ENCODE measurements at places on chromosomes 2 and 18.

DNA sequence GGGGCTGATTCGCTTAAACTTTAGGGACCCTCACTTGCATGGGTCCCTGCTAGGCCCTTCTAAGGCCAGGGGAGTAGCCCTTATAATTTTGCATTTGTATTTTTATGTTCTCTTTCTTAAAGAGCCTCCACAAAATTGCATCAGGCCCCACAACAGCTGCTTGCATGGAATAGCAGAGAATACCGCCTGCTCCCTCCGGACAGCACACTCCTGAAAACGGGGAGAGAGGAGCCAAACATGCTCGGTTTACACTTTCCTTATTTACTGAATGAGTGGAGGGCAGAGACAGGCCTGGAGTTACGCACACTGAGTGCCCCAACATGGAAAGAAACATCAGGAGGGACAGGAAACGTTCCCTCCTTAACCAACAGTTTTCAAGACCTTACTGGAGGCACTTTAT, 132.2 kb downstream of the ANTXR1 start:
- DNase-seq, result no peak

DNA sequence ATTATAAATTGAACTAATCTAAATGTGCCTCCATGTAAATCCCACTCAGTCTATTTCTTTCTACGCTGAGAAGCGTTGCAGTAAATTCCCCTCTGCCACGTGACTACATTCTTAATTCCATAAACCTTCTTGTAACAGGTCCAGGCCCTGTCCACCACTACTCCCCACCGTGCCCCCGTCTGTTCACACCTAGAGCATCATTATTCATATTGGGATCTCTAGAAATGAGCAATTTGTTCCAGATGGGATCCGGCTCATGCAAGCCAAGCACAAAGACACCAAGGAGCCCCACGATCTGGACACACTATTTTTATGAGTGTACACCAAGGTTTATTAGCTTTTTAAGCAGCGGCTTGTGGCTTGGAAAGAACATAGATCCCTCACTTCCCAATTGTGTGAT, 38.2 kb downstream of the BOLA3 start:
- DNase-seq, result no peak

GRCh38 chr2:68952887-68953521, at the start of gene GKN2:
Gene GKN2 (minus strand): TSS chr2:68952893. CDS start chr2:68952861, 32 bp downstream.
- no peak for DNase-seq

GRCh38 chr2:161871113-161871512, 202.9 kb downstream of the DPP4 start:
- DNase-seq, result no peak

DNA sequence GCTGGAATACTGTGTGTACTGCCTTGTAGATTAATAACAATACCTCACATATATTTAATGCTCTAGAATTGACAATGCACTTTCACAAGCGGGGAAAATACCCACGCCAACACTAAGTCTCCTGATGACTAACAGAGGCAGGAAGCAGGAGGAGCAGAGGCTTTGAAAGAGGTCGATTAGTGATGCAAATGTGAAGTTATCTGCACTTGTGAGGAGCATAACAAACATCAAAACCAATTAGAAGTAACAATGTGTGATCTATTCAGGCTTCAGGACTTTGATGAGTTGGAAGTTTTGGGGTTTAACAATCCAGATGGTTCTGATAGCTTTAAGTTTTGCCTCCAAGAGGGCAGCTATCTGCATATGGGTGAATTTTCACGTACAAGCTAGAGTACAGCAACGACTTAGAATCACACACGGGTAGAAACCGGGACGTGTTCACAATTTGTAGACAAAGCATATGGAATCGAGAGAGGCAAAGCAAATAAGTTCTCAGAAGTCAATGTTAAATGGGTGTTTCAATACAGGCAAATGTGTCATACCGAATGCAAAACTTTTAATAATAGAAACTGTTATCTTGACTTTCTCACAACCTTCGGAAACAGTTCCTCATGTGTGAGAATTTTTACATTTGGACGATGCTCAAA, 114.5 kb downstream of the METTL8 start:
- DNase-seq, result no peak

DNA sequence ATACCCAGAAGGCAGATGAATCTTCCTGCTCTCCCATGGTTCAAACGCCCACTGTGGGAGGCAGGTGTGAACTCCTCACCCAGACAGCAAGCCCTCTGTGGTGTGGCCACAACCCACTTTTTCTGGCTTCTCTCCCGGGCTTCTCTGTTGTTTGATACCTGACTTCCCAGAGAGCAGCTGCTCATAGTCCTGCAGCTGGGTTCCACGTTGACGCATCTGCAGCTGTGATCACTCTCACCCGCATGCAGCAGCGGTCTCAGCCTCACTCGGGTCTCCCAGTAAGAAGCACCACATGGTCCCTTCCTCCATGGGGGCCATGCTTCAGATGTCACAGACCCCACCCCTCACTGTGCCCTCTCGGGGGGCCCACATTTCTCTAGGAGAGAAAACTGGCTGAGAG, 3.5 kb downstream of the ASPRV1 start:
- no peak for DNase-seq

GRCh38 chr18:2985628-2986027, 27.3 kb downstream of the LPIN2 start:
- DNase-seq, result peak; percentile 82

- peak; percentile 61 for DNase-seq
Measured at GRCh38 chr2:84865181-84865783, 15.6 kb downstream of the TRABD2A start.

- DNase-seq, result no peak
Measured at GRCh38 chr2:203835892-203836800, 31.4 kb upstream of the CTLA4 start.

DNA sequence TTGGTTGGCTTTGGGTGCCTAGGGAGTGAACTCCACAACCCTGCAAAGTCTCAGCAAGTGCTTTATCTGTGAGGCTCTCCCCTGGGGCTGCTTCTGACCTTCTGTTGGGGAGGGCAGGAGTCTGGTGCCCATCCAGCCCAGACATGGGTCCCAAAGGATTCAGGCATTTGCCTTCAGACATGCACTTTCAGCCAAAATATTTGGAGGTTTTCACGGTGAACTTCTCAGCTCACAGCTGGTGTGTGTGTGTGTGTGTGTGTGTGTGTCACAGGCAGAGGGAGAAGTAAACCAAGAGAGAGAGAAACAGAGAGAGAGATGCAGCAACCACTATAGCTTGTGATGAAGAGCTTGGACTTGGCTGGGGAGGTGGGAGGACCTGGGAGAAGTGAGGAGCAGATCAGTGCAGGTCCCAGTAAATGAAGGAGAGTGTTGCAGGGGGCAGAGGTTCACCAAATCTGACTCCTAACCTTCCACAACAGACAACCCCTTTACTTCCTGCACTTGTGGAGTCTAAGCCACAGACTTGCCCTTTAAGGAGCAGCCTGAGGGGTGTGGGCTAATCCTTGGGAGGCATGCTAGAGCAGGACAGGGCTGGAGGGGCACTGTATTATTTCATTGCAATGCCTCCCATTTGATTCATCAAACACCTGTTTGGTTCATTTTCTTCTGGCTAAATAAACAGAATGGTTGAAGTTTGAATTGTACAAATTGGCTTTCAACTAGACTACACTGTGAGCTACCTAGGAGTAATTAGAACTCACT, 14.1 kb downstream of the SLC9A4 start:
- DNase-seq, result no peak

DNA sequence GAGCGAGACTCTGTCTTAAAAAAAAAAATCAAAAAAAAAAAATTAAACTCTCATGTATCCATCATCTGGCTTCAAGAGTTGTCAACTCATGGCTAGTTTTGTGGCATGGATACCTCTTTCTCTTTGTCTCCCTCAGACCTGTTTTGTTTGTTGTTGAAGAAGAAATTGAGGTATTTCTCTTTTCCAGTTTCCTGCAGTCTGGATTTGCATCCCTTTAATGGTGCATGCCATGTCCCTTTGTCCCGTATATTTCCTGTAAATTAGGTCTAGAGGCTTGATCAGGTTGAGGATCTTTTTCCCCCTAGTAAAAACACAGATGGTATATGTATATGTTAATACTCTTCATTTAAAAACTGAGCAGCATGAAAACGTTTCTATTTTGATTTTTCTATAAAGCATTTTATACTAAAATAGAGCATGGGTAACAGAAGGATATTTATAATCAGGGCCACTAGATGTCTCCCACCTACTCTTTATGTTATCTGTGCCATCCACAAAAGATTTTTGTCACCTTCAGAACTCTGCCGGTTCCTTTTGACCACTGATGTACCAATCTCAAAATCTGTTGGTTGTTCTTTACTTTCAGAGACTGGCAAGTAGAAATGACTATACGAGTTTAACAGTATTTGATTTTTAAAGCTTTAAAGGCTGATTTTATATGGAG, 80.1 kb downstream of the GALNT1 start:
- DNase-seq, result peak; percentile 33

DNA sequence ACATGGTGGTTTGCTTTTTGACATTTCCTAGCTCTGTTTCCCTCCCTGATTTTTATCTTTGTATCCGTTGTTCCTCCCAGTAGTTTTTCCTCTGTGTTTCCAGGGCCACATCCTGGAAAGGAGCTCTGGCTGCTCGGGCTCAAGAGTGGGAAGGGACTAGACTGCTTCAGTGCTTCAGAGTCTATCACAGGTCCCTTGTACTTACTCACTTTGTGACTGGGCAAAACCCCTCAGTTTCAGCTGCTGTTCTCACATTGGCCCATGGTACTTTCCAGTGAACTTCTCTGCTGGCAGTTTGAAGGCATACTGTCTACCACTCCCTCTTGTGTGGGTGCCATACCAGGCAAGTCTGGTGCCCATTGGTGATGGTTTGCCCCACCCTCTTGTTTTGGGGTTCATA, 7.5 kb upstream of the STAMBP start:
- no peak for DNase-seq

- DNase-seq, result no peak
Measured at GRCh38 chr2:237971661-237972060, 4.8 kb downstream of the UBE2F start.

- no peak for DNase-seq
Measured at GRCh38 chr2:9644603-9645002, 13.8 kb upstream of the YWHAQ start.

GRCh38 chr2:127039387-127040031, 67.4 kb downstream of the BIN1 start:
- DNase-seq, result no peak

DNA sequence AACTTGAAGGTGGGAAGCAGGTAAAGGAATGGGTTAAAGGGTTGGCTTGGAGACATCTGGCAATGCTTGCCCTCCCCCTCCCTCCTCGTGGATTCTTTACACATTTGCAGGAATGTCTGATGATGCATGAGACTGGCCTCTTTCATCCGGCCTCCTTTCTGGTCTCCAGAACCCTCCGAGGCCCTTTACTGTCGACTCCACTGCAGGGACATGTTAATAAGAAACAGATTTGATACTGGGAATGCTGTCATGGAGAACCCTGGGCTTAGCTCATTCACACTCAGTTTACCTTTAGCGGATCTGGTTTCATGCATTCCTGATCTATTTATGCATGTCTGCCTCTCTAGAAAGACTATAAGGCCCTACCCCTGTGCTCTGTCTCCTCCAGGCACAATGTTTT, 238.7 kb downstream of the TGIF1 start:
- DNase-seq, result no peak

DNA sequence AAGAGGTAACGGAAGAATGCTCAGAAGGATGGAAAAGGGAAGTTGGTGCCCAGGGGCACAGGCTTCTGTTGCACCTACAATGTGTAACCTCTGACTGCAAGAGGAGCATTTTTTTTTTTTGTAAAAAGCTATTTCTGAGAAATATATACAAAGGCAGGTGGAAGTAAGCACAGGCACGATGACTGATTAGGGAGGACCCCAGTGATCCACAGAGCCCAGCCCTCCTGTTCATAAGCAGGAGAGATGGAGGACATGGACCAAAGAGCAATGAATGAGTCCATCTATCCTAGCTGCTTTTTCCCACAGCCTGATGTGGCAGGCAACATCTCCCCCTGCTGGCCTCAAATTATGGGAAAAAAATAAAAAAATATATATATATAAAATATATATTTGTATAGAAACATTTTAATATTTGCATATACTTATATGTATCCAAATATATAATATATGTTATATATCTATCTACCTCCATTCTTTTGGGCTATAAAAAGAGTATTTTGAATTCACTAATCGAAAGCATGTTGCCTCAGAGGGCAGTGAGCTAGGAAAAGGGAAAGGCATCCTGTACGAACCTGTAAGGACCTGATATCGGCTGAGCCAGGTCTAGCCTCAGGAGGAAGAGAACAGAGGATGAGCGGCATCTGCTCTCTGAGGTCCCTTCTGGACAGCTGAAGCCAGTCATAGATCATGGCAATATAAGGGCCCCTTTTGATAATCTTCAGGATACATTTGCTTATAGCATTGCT, 166.0 kb upstream of the STK17B start:
- DNase-seq, result peak; percentile 80

GRCh38 chr2:156322051-156322685, 10.4 kb downstream of the NR4A2 start:
- DNase-seq, result peak; percentile 10

- DNase-seq, result no peak
Measured at GRCh38 chr2:76563730-76564129, 853.0 kb upstream of the GCFC2 start.

GRCh38 chr2:105187531-105187930, 54.0 kb upstream of the GPR45 start:
- no peak for DNase-seq

- no peak for DNase-seq
Measured at GRCh38 chr2:215702116-215702902, 266.4 kb upstream of the FN1 start.

GRCh38 chr2:160924936-160925353, 235.3 kb upstream of the TANK start:
- DNase-seq, result no peak

- no peak for DNase-seq
Measured at GRCh38 chr2:217742841-217743240, 260.0 kb downstream of the TNS1 start.

GRCh38 chr2:67448648-67449047, 51.5 kb downstream of the ETAA1 start:
- no peak for DNase-seq

- DNase-seq, result no peak
Measured at GRCh38 chr2:25043241-25043867, 1.5 kb downstream of the EFR3B start.

DNA sequence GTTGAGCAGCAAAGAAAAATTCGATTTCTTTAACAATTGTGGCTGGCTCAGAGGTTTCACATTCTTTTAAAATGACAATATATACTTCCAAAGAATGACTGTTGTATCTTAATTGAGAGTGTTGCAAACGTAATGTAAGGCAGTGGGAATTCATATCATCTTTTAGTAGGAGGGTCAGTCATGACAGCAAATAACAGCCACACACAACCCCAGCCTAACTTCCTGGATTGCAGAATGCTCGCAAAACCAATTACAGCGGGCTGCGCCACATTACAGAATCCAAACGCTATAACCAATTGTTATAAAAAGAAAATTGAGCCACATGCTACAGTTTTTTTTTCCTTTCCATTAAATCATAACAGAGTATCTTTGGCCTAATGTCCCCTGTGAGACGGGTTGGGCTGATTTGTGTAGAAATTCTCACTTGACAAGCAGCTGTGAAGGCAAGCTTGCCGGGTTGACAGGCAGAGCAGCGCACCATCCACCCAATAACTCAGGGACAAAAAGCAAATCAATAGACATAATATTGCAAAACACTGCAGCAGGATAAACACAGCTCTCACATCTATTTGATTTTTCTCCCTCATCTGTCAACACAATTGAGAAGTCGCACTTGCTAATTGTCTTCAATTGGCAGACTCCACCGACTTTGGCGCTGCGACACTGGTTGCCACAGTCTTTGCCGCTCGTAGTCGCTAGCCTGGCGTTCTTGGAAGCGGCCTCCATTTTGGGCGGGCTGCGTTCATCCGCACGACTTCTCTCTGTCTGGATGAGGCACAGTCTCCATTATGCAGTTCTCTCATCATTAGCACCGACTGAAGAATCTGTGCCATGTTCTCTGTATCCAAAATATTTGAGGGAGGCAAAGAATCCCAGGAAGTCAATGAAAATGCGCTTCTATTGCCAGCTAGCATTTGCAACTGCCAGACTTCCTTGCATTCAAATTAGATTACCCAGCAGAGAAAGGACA, 95.0 kb upstream of the CCDC68 start:
- DNase-seq, result no peak
